Gastroesophageal sphincter (tissue), 4 donors: ENCODE measurements at places on chromosomes 7 and 10.

DNA sequence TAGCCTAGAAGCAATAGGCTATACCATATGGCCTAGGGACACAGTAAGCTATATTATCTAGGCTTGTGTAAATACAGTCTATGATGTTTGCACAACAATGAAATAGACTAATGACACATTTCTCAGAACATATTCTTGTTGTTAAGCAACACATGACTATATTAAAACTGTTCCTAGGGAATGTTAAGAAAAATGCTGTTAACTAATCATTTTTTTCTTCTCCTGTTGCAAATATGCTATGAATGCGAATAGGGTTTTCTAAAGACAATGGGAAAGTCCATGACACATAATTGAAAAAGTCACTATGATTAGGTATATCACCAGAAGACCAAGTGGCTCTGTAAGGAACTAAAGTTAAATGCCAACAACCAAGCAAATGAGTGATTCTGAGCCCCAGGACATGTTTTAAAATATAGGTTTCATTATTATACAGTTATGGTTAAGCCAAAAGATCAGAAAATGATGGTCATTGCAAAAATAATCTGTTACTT lies 454.0 kb upstream of the SORCS1 start:
- no peak for ATAC-seq

DNA sequence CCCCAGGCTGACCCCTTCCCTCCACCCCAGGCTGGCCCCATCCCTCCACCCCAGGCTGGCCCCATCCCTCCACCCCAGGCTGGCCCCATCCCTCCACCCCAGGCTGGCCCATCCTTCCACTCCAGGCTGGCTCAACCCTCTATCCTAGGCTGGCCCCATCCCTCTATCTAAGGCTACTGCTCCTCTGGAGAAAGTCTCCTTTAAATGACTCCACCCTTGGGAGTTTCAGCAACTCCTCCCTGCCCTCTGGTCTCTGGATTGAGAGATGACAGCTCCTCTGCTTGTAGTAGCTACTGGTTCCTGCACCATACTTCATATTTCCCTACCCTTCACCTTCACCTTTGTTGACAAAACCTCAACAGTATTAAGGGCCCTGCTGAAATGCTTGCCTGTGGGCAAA lies 8.5 kb downstream of the PRLHR start:
- no peak for ATAC-seq

- ATAC-seq, result no peak
Measured at GRCh38 chr7:156022483-156023459, 210.5 kb upstream of the SHH start.

GRCh38 chr10:100510533-100511308 lies 8.9 kb downstream of the SEC31B start:
- ATAC-seq, result no peak

GRCh38 chr7:12504149-12504548 lies 66.4 kb upstream of the SCIN start:
- no peak for ATAC-seq

DNA sequence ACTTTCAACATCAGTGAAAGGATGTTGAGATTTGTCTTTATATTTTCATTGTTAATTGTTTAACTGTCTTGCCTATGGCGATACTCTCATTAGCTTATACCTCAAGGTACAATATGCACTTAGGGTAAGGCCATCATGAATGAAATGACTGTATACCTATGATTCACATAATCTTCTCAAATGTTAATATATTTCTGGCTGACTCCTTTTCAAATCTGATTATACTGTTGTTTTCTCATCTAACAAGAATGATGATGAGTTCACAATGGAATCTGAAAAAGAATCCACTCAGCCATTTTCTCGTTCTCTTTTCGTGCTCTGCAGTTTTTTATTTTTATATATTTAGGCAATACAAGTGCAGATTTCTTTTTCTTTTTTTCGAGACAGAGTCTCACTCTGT lies 159.1 kb downstream of the ARHGAP12 start:
- no peak for ATAC-seq

DNA sequence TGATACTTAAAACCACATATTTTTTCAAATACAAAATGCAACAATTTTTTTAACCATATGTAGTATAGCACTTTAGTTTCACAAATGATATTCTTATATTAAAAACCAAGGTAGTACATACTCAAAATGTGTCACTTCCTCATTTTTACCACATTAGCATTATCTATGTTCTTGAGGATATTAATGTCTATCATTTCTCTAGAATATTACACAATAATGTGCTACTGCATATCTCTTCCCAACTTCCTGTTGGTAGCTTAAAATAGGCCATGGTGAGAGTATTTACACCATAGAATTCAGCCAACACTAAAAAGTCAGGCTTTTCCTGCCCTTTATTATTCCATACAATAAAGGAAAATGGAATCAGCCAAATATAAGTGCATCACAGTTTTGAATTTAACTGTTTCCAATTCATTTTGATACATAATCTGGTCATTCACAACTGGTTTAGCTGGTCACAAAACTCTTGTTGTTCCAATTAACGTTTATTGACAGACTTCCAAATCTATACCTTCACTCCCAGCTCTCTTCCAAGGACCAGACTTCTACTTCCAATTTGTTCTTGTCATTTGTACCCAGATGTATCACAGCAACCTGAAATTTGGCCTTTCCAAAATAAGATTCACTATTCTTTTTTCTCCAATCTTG lies 20.0 kb upstream of the LRRC17 start:
- ATAC-seq, result no peak

GRCh38 chr7:122987463-122987862 lies 8.0 kb downstream of the TAS2R16 start:
- ATAC-seq, result no peak

DNA sequence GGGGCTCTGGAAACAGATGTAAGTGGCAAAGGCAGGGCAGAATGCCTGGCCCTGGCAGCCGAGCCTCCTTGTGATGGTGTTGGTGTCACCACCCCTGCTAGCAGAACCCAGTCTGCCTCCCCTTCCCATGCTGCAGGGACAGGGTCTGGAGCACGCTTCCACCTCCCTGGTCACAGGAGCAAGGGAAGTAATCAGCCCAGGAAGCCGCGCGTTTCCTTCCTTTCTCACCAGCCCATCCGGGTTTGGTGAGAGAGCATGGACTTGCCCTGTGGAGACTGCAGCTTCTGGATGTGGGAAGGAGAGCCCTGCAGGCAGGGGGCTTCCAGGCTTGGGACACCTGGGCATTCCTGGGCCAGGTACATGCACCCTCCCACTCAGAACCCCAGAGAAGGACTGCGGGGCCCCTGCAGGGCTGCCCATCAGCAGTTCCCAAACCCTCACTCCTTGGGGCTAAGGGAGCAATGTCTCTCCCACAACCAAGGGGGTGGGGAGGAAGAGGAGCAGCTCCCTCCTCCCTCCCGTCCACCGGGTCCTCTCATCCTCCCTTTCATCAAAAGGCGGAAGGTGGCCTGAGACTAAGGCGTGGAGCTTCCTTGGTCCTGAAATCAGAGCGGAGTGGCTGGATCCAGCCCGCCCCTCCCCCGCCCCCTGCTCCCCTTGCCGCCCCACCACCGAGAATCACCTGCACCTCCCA lies 1.8 kb downstream of the MMRN2 start:
- ATAC-seq, result no peak

DNA sequence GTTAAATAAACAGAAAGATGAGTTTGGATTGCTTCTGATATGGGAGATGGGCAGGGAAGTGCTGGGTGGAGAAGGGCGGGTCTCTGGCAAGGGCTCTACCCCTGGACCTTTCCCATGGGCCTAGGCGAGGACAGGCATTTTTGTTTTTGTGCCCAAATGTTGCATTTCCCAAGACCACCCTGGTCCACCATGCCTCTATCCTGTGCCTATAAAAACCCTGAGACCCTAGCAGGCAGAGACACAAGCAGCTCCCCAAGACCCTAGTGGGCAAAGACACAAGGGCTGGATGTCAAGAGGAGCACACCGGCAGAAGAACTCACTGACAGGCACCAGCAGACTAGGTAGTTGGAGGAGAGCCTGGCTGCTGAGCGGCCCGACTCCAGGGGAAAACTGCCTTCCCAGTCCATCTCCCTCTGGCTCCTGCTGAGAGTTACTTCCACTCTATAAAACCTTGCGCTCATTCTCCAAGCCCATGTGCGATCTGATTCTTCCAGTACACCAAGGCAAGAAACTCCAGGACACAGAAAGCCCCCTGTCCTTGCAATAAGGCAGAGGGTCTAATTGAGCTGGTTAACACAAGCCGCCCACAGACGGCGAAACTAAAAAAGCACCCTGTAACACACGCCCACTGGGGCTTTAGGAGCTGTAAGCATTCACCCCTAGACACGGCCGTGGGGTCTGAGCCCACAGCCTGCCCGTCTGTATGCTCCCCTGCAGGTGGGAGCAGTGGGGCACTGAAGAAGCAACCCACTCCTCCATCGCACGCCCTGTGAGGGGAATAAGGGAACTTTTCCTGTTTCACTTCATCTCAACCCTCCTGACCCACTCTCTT lies 291.4 kb downstream of the PTPRN2 start:
- no peak for ATAC-seq

DNA sequence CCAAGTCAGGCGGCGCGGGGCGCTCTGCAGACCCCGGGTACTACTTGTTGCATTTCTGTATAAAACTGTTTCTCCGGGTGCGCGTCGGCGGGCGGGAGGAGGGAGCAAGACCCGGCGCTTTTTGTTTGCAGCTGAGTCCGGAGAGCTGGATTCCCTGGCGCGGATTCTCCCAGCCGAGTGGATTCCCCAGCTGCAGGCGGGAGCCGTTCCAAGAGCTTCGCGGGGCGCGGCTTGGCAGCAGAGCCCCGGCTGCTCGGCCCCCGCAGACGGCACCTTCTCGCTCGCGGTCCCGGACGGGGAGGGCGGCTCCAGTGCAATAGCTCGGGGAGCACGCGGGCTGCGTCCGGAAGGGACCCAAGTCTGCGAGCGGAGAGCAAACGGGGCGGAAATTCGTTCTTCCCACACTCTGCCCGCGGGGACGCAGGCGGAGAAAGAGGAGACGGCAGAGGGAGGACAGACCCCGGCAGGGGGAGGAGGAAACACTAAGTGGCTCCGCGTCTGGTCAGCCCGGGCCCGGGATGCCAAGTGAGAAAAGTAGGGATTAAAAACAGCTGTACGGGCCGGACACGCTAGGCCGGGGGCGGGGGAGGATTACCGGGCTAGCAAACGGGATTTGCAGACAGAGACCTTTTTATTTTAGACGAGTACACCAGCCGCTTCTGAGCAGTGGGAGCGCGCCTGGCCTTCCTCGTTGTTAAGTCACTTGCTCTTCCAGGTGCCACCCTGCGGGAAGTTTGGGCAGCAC lies at the start of gene TRIL:
TRIL (minus strand) TSS at position 96 of the 745 bp plus-strand sequence. CDS start 284 bp downstream, outside the sequence.
- ATAC-seq, result peak; percentile 62

GRCh38 chr7:103119791-103120291 lies 29.1 kb downstream of the NAPEPLD start:
- no peak for ATAC-seq

DNA sequence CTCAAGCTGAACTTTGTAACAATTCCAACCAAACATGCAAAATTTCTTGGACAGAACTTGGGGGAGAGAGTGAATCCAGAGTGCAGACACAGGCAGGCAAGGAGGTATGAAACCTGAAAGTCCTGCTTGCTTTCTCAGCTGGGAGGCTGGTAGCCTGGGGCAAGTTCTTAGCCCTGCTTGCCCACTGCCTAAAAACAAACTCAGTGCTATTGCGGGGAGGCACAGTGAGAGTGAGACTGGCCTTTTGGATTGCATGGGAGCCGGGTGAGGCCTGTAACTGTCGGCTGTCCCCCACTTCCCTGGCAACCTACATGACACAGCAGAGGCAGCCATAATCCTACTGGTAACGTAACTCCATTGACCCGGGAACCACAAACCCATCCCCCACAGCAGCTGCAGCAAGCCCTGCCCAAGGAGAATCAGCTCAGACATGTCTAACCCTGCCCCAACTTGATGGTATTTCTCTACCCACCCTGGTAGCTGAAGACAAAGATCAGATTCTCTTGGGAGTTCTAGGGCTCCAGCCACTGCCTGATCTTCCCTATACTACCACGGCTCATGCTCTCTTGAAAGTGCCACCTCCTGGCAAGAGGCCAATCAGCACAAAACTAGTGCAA lies 663.6 kb downstream of the GRM8 start:
- ATAC-seq, result no peak

GRCh38 chr10:130398090-130398994 lies 262.2 kb downstream of the GLRX3 start:
- ATAC-seq, result no peak

GRCh38 chr7:123901101-123901500 lies 23.9 kb upstream of the SPAM1 start:
- ATAC-seq, result no peak

- no peak for ATAC-seq
Measured at GRCh38 chr7:50552139-50552538, 13.1 kb downstream of the DDC start.

DNA sequence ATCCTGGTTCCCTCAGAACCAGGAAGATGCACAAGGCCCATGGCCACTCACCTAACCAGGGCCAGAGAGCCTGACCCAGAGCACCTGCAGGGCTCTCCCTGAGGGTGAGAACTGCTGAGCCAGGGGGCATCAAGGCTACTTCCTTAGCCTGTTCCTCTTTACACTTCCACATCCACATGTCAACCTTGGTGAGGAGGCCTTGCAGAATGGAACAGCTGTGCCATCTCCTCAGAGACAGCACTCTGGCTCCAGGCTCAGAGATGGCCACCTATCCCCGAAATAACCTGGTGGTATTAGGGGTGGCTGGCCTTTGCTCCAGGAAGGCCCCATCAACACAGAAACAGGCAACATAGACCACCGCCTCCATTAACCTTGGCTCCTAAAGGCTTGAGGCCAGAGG lies 473.0 kb downstream of the RPS24 start:
- ATAC-seq, result no peak

- peak; percentile 70 for ATAC-seq
Measured at GRCh38 chr7:55133630-55134358, 115.0 kb downstream of the EGFR start.
